Upper lobe of right lung (tissue), 1 donor: ENCODE measurements at places on chromosomes 13 and 19. TPM values are rescaled to one million over a fixed set of nuclear protein-coding genes. Genes with fewer than 3 reads are reported as not detected.

DNA sequence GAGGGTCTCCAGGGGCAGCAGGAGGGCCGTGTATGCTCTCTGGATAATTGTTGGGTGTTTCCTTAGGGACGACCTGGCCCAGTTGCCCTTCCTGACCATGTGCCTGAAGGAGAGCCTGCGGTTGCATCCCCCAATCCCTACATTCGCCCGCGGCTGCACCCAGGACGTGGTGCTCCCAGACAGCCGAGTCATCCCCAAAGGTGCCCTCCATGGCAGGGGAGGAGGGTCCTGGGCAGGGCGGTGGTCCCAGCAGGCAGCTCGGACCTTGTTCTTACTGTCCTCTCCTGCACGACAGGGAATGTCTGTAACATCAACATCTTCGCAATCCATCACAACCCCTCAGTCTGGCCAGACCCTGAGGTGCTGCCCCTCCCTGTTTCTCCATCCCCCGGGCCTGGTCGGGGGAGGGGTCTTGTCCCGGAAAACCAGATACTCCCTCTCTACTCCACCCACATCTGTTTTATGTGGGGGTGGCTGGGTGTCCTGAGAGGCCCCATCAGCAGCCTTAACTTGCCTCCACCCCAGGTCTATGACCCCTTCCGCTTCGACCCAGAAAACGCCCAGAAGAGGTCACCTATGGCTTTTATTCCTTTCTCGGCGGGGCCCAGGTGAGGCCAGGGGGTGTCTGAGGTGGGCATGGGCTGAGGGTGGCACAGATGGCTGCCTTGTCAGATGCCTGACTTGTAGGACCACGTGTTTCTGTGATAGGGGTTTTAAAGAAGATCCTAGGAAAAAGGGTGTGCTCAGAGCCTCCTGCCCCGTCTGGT, 12.3 kb upstream of the CYP4F3 start:
- no peak overlapping the region for H3K27ac ChIP-seq
- H3K4me3 ChIP-seq: no peak overlapping the region
- H3K27me3 ChIP-seq: no peaks in the 10 kb centered on the region
- DNase-seq: no peak
- H3K36me3 ChIP-seq: no peaks in the 10 kb centered on the region

GRCh38 chr19:12859546-12859945, 21.2 kb downstream of the MAST1 start:
- H3K4me3 ChIP-seq: no peak overlapping the region
- no peaks in the 10 kb centered on the region for H3K36me3 ChIP-seq
- H3K4me1 ChIP-seq: no peaks in the 10 kb centered on the region
- H3K27ac ChIP-seq: no peak overlapping the region
- DNase-seq: no peak

- H3K27ac ChIP-seq: no peak overlapping the region
- no peaks in the 10 kb centered on the region for H3K27me3 ChIP-seq
- no peak overlapping the region for H3K4me3 ChIP-seq
- no peaks in the 10 kb centered on the region for H3K36me3 ChIP-seq
- no peaks in the 10 kb centered on the region for H3K4me1 ChIP-seq
- DNase-seq: no peak
These were observed 15.5 kb downstream of the MCF2L start for GRCh38 chr13:112984501-112984900.

- H3K4me1 ChIP-seq: no peaks in the 10 kb centered on the region
- no peak overlapping the region for H3K4me3 ChIP-seq
- no peak overlapping the region for H3K27ac ChIP-seq
- no peaks in the 10 kb centered on the region for H3K27me3 ChIP-seq
- no peak for DNase-seq
- no peaks in the 10 kb centered on the region for H3K36me3 ChIP-seq
These were observed 767.4 kb downstream of the SLITRK6 start for GRCh38 chr13:85031771-85032170.

DNA sequence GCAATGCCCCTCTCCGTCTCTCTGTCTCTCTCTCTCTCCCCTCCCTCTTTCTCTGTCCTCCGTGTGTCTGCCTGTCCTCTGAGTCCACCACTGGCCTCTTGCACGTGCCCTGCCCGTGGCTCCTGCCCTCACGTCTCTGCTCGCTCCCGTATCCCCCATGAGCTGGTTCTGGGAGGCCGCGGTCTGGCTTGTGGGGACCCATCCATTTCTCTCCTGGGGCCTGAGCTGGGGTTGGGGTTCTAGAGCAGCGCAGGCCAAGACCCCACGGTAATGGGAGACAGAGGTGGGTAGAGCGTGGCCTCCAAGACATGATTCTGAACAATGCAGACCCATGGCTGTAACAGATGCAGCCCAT, 19.0 kb downstream of the C2CD4C start:
- H3K4me3 ChIP-seq: no peak overlapping the region
- H3K27ac ChIP-seq: no peak overlapping the region
- DNase-seq: peak; percentile 40
- H3K4me1 ChIP-seq: no peaks in the 10 kb centered on the region
- H3K36me3 ChIP-seq: no peaks in the 10 kb centered on the region

DNA sequence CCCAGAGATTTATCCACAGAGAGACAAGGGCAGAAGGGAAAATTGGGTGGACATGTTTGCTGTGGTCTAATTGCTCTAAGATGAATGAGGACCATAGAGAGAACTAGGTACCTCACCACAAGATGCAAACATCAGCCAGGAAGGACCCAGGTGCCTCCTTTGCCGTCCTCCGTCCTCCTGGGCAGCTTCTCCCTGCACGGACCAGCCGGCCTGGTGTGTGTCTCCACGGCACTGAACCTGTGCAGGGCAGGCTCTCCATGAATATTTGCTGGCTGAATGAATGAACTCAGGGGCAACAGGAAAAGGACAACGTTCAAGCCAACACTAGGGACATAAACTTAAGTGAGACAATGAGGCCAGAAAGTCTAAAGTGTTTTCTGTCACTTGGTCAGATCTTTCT, 143.9 kb downstream of the ZNF536 start:
- no peak overlapping the region for H3K4me3 ChIP-seq
- no peak overlapping the region for H3K27ac ChIP-seq
- H3K27me3 ChIP-seq: no peaks in the 10 kb centered on the region
- H3K36me3 ChIP-seq: no peaks in the 10 kb centered on the region
- no peaks in the 10 kb centered on the region for H3K4me1 ChIP-seq
- DNase-seq: no peak

DNA sequence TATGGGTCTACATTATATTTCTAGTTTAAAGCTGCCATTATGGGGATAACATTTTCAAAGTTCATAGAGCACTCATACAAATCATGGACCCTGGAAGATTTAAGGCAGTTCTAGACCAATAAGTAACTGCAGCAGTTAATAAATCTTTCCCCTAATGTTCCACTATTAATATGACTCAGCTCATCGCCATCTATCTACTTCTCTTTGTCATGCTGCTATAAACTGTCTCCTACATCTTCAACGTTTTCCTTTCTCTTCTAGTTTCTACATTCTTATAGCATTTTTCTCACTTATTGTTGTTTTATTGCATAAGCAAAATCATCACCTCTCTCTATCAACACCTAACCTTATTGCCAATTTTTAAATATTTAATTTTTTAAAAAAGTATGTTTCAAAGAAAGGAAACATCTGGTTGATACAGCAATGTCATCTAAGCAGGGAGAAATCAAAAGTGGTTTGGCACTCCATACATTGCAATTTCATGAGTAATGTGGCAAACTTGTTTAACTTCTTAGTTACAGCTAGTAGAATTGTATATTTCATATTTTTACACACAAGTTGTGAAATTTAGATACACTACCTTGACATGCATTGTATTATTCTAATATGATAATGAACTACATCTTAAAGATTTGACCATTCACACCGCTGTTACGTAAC, 1500.4 kb upstream of the MIR17HG start:
- no peak overlapping the region for H3K4me3 ChIP-seq
- H3K27me3 ChIP-seq: no peaks in the 10 kb centered on the region
- H3K36me3 ChIP-seq: no peaks in the 10 kb centered on the region

- no peak for DNase-seq
- H3K27me3 ChIP-seq: no peaks in the 10 kb centered on the region
- H3K27ac ChIP-seq: no peak overlapping the region
- no peak overlapping the region for H3K4me3 ChIP-seq
- H3K36me3 ChIP-seq: no peaks in the 10 kb centered on the region
These were observed 958.2 kb downstream of the DIAPH3 start for GRCh38 chr13:59205501-59205900.

GRCh38 chr19:815775-816499, 5.8 kb downstream of the PLPPR3 start:
- H3K27ac ChIP-seq: no peak overlapping the region
- no peaks in the 10 kb centered on the region for H3K27me3 ChIP-seq
- H3K4me1 ChIP-seq: no peaks in the 10 kb centered on the region
- peaks cover 13% of the 10 kb centered on the region for H3K36me3 ChIP-seq

DNA sequence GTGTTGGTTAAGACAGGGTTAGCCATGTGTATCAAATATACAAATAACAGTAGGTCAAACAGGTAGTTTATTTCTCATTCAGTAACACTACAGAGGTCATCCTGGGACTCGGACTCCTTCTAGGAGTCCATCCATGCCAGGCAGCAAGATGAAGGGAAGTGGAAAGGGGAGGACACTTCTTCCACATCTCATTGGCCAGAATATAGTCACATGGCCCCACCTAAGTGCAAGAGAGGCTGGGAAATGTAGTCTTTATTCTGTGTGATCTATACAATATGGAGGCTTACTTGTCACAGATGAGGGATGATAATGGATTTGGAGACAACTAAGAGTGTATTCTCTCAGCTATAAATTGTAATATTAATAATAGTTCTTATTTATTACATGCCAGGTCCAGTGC, 31.1 kb downstream of the RDH8 start:
- no peak overlapping the region for H3K4me3 ChIP-seq
- H3K4me1 ChIP-seq: no peaks in the 10 kb centered on the region
- no peaks in the 10 kb centered on the region for H3K36me3 ChIP-seq

- no peaks in the 10 kb centered on the region for H3K36me3 ChIP-seq
- H3K4me1 ChIP-seq: peaks cover 11% of the 10 kb centered on the region
- H3K4me3 ChIP-seq: no peak overlapping the region
- H3K27me3 ChIP-seq: no peaks in the 10 kb centered on the region
- DNase-seq: no peak
- peak overlapping the region; percentile 42 for H3K27ac ChIP-seq
These were observed 1.2 kb upstream of the CXCL17 start for GRCh38 chr19:42443944-42444398.

- peaks cover 18% of the 10 kb centered on the region for H3K27me3 ChIP-seq
- no peak for DNase-seq
- H3K27ac ChIP-seq: no peak overlapping the region
- H3K36me3 ChIP-seq: no peaks in the 10 kb centered on the region
- no peak overlapping the region for H3K4me3 ChIP-seq
- no peaks in the 10 kb centered on the region for H3K4me1 ChIP-seq
These were observed 213.2 kb upstream of the SOX1 start for GRCh38 chr13:111853721-111854120.

DNA sequence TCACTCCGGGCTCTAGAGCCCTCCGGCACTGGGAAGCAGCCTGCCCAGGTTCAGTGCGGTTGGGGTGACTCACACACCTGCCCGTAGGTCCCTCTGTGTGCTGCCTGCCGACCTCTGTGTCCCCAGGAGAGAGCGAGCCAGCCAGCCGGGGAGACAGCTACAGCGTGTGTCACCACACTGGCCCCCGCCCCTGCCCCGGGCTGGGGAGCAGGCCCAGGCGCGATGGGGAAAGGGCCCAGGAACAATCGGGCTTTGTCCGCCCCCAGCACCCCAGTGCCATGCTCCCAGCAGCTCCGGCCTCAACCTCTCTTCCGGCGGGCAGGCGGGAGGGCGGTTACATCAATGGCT, at the start of gene KLK6:
TSS of gene KLK6 (minus strand) at position 179 of the 348 bp plus-strand sequence. CDS start 1,487 bp downstream, outside the sequence.
- H3K36me3 ChIP-seq: no peaks in the 10 kb centered on the region
- H3K4me3 ChIP-seq: no peak within 1 kb of the TSS
- DNase-seq: no peak
- H3K27ac ChIP-seq: no peak within 1 kb of the TSS

GRCh38 chr13:111511805-111512504, 191.5 kb downstream of the TEX29 start:
- H3K4me3 ChIP-seq: no peak overlapping the region
- no peaks in the 10 kb centered on the region for H3K4me1 ChIP-seq
- H3K36me3 ChIP-seq: no peaks in the 10 kb centered on the region
- DNase-seq: no peak

GRCh38 chr13:23608701-23609413, 38.6 kb downstream of the TNFRSF19 start:
- peak overlapping the region; percentile 49 for H3K27ac ChIP-seq
- H3K36me3 ChIP-seq: no peaks in the 10 kb centered on the region
- no peak overlapping the region for H3K4me3 ChIP-seq
- H3K4me1 ChIP-seq: peaks cover 36% of the 10 kb centered on the region
- DNase-seq: no peak
- H3K27me3 ChIP-seq: no peaks in the 10 kb centered on the region

DNA sequence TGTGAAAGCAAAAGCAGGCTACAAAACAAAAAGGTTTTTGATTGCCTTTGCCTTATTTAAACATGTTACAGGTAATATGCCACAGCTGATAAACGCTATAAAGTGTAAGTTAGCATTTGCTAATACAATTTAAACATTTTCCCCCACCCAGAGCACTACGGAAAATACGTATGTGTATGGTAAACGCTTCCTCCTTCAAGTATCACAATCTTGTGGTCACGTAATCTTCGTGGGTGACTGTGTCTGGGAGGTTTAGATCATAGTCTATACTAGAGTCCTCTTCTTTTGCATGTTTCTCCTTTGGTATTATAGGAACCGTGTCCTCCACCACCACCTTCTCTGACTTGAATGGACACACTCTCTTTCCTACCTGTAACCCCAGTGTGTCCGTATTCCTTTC, 38.1 kb upstream of the POSTN start:
- no peaks in the 10 kb centered on the region for H3K27me3 ChIP-seq
- H3K4me3 ChIP-seq: no peak overlapping the region
- no peaks in the 10 kb centered on the region for H3K4me1 ChIP-seq
- no peak overlapping the region for H3K27ac ChIP-seq
- DNase-seq: no peak

GRCh38 chr19:42028304-42029216, 34.5 kb upstream of the ATP1A3 start:
- H3K27ac ChIP-seq: no peak overlapping the region
- H3K4me1 ChIP-seq: peaks cover 3% of the 10 kb centered on the region
- peaks cover 5% of the 10 kb centered on the region for H3K27me3 ChIP-seq
- H3K4me3 ChIP-seq: no peak overlapping the region

GRCh38 chr19:8615024-8615423, 4.5 kb upstream of the ADAMTS10 start:
- no peaks in the 10 kb centered on the region for H3K4me1 ChIP-seq
- DNase-seq: no peak
- no peaks in the 10 kb centered on the region for H3K36me3 ChIP-seq

- H3K4me3 ChIP-seq: no peak overlapping the region
- H3K27me3 ChIP-seq: no peaks in the 10 kb centered on the region
- no peak overlapping the region for H3K27ac ChIP-seq
- H3K4me1 ChIP-seq: peaks cover 12% of the 10 kb centered on the region
- H3K36me3 ChIP-seq: peaks cover 52% of the 10 kb centered on the region
- DNase-seq: no peak
These were observed 5.6 kb downstream of the NDUFS7 start for GRCh38 chr19:1389033-1389940.

DNA sequence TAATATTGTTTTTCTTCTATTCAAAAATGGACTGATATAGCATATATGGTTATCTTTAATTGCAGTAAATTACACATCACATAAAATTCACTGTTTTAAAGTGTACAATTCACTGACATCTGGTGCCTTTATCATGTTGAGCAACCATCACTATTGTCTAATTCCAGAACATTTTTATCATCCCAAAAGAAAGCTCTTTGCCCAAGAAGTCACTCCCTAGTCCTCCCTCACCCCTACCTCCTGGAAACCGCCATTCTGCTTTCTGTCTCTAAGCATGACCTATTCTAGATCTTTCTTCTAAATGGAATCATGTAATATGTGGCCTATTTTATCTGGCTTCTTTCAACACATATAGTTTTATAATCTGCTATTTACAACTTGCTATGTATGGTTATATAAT, 525.6 kb downstream of the DCT start:
- no peak overlapping the region for H3K27ac ChIP-seq
- no peaks in the 10 kb centered on the region for H3K36me3 ChIP-seq
- H3K27me3 ChIP-seq: no peaks in the 10 kb centered on the region
- no peaks in the 10 kb centered on the region for H3K4me1 ChIP-seq
- no peak overlapping the region for H3K4me3 ChIP-seq

WDR88 gene
- not detected for total RNA-seq

PRKCG gene
- not detected for total RNA-seq

GIPR gene
- 4.8 TPM for total RNA-seq

PNMA8B gene
- 1.9 TPM for total RNA-seq
